Activated naive CD4-positive, alpha-beta T cell treated with anti-CD3 and anti-CD28 coated beads for 36 hours (primary cell): ENCODE measurements at places on chromosomes 3 and 15. TPM values are rescaled to one million over a fixed set of nuclear protein-coding genes. Genes with fewer than 3 reads are reported as not detected.

The NR2E3 gene
- not detected for total RNA-seq

DNA sequence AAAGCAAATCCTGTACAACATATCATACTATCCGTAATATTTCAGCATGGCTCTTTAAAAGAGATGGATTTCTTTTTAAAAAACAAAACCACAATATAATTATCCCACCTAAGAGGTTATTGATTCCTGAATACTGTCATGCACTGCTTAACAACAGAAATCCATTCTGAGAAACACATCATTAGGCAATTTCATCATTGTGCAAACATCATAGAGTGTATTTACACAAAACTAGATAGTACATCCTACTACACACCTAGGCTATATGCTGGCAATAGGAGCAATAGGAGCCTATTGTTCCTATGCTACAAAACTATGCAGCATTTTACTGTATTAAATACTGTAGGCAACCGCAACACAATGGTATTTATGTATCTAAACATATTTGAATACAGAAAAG is 242.0 kb downstream of the NEK10 start:
- DNase-seq: no peak

DNA sequence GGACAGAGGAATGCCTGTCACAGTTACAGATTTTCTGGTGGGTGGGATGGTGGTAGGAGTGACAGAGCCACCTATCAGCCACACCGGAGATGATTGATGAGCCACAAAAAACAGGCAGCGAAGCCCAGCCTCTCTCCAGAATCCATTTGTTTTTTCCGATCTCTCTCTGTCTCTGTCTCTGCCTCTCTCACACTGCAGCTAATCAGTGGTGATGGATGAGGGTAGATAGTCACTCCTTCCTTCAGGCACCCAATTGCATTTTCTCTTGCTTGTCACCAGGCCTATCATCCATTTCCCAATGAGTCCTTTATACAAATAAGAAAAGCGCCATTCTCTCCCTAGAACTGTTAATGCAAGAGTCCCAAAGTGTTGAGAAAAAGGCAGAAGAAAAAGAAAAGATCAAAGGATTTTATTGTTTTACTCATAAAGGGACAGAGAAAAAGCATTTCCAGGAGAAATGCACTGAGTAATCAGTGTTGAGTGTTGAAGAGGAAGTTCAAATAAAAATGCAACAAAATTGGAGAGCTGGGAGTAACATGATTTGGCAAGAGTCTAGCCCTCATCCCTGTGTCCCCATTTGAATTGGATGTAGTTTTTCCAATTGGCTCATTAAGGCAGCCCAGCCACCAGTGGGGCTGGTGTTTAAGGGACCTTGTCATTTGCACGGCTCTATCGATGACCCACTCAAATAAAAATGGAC is 1089.3 kb downstream of the TUSC7 start:
- DNase-seq: no peak

GRCh38 chr15:98728082-98728810 is 79.9 kb downstream of the IGF1R start:
- no peak for DNase-seq

DNA sequence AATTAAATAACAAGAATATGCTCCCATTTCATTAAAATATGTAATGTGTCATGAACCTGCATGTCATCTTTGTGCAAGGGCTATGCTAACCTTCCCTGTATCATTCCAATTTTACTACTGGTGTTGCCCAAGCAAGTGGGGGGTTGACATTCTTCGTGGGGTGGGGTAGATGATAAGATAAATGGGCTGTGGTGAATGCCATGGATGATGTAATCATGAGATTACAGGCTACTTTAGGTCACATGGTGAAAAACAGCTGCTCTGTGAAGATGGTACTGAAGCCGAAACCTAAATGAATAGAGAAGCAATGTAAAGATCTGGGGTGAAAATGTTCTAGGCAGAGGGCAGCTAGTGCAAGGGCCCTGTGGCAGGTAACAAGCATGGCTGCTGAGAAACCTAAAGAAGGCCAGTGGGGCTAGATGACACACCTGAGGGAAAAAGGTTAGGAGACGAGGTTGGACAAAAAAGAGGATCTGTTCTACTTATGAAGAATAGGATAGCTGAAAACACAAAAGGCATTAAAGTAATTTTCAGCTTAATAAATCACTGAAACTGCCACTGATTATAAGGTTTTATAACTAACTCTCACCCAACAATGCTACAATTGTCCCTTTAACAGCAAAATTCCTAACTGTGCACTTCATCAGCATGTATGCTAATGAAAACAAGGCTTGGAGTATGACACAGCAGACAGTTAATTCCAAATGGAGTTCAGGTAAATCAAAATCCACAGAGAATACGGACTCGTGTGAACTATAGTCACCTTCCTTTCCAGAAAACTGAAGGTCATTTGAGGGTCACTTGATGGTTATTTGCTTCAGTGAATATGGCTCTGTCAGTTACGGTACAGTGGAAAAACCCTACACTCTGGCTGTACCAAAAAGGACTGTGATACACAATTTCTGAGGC is 35.0 kb downstream of the MTMR10 start:
- no peak for DNase-seq

DNA sequence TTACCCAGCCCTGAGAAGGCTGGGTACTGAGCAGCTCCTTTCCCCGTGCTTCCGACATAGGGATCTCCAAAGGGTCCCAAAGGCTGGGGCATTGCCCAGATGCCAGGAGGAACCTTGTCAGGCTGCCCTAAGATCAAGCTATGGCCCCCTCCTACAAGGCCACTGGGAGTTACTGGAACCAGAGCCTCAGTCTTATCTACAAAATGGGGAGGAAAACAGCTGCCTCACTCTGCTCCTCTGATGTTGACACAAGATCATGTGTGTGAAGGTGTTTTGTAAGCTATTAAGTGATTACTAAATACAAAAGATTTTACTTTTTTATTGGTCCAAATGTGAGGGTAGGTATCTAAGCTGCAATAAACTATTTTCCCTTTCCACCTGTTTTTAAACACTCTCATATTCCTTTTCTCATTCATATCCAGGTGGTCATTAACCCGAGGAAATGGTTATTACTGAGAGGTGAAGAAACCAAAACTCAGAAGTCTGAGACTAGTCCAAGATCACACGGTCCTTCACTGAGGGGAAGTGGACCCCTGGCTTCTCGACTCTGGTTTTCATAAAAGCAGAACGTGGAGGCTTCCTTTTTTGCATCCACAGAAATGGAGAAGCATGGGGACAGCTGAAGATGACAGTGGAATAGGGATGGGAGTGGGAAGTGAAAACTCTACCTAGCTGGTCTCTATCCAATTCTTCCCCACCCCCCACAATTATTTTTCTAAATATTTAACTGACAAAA is 1.7 kb downstream of the ARPIN start:
- DNase-seq: no peak

GRCh38 chr3:178960181-178960580 is 111.4 kb downstream of the ZMAT3 start:
- DNase-seq: no peak

- DNase-seq: no peak
Observed at GRCh38 chr3:195566797-195567196, 16.9 kb downstream of the APOD start.

- DNase-seq: no peak
Observed at GRCh38 chr15:82168296-82168695, 94.2 kb downstream of the EFL1 start.

DNA sequence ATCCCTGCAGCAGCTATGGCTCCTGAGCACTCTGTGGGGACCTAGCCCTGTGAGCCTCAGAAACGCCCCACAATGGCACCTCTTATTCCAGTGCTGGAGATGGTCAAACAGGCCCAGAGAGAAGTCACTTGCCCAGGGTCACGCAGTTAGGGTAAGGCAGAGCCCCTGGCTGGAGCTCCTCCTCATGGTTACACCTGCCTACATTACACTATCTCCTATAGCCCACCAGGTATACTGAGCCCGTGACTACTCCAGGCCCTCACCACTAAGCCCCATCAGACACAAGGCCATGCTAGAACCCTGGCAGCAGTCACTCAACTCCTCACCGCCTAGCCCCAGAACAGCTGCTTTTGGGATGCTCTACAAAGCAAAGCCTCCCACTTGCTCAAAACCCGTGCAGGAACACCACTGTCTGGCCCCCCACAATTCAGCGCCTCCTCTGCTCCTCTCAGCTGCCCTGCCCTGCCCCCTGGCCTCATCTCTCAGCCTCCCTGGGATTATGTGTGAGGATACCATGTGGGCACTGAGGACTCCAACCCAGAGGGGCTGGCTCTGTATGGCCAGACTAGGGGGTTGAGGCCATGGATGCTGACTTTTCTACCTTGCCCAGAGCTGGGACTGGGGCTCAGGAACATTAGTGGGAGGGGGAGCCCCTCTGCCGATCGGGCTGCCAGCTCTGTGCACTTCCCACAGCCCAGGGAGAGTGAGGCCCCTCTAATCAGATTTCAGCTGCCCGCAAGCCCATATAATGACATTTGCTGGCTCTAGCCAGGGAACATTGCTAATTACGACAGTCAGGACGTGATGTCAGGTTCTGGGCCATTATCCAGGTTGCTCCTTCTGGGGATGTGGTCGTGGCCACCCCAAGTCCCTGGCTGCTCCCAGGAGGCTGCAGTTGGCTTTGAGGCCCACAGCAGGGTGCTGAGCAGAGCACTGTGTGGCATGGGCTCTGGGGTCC is 4.0 kb downstream of the NT5DC2 start:
- DNase-seq: peak; percentile 3

DNA sequence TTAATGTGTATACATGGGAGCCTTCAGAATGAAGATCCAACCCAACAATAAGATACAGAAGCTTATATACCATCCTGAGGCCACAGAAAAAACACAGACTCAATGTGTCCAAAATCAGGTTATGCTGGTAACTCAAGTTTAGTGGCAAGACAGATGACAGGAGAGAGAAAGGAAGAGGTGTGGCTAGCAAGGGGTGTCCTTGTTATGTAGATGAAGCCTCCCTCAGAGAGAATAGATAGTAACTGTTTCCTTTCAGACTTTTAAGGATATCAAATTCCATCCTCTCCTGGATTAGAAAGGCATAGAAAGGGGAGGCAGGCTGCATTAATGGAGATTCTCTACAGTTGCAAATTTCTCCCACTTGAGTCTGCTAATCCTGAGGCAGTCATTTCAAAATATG is 447.4 kb downstream of the GABRB3 start:
- no peak for DNase-seq

GRCh38 chr15:91152896-91153581 is 53.0 kb downstream of the SV2B start:
- no peak for DNase-seq

The GPR171 gene
- 46.9 TPM for total RNA-seq

DNA sequence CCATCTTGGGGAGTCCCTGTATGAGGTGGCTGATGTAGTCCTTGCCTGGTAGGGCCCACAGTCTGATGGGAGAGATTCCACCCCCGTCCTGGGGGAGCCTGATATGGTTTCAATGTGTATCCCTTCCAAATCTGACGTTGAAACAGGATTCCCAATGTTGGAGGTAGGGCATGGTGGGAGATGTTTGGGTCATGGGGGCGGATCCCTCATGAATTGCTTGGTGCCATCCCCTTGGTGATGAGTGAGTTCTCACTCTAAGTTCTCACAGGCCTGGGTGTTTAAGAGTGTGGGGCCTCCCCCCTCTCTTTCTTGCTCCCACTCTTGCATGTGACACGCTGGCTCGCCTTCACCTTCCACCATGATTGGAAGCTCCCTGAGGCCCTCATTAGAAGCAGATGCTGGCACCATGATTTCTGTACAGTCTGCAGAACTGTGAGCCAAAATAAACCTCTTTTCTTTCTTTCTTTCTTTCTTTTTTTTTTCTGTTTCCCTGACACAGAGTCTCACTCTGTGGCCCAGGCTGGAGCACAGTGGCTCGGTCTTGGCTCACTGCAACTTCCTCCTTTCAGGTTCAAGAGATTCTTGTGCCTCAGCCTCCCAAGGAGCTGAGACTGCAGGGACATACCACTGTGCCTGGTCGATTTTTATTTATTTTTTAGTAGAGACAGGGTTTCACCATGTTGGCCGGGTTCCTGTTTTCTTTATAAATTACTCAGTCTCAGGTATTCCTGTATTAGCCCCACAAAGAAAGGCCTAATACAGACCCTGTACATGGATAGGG is 28.6 kb downstream of the ITGA11 start:
- no peak for DNase-seq

The CTXN2 gene
- total RNA-seq: not detected

The BFSP2 gene
- total RNA-seq: not detected

The NEK4 gene
- total RNA-seq: 15.3 TPM

The RTP1 gene
- total RNA-seq: not detected
